ENCODE measurements at places on chromosomes 5 and 9.

DNA sequence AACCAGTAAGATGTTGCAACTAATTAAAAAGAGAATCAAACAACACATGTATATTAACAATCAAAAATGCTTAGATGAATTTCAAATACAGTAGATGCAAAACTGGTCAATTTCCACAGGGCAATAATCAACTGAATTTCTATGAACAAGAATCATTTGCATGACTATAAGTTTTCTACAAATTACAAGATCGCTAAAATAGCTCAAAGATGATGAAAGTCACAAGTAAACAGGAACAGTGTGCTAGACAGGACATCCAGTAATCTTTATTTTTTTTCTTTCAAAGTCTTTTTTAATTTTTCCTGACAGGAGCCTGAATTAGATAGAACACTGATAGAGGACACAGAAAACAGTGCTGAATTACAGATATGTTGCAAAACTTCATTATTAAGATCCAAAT is 608.2 kb upstream of the DAB2 start:
- DNase-seq, result no peak

DNA sequence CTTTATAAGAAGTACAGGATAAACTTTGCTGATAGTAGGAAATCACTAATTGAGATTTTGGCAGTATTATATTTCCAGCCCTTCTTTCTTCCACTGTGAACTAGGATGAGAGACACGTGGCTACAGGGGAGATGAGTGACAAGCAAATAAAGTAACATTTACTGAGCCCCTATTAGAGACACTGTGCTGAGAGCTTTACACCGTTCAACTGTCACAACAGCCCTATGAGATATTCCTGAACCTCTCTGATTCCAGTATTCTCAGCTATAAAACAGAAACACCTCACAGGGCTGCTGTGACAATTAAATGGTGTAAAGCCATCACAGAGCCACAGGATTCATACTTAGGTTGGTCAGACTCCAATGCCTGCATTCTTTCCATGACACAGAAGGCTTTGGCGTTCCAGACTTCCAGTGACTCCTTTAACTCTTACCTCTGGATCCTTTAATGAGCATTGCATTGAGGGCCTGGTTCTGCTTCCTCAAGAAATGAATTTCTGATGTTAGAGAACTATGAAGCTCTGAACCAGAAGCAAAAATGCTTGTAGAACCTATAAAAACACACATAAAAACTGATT is 169.0 kb downstream of the CDK5RAP2 start:
- no peak for DNase-seq

DNA sequence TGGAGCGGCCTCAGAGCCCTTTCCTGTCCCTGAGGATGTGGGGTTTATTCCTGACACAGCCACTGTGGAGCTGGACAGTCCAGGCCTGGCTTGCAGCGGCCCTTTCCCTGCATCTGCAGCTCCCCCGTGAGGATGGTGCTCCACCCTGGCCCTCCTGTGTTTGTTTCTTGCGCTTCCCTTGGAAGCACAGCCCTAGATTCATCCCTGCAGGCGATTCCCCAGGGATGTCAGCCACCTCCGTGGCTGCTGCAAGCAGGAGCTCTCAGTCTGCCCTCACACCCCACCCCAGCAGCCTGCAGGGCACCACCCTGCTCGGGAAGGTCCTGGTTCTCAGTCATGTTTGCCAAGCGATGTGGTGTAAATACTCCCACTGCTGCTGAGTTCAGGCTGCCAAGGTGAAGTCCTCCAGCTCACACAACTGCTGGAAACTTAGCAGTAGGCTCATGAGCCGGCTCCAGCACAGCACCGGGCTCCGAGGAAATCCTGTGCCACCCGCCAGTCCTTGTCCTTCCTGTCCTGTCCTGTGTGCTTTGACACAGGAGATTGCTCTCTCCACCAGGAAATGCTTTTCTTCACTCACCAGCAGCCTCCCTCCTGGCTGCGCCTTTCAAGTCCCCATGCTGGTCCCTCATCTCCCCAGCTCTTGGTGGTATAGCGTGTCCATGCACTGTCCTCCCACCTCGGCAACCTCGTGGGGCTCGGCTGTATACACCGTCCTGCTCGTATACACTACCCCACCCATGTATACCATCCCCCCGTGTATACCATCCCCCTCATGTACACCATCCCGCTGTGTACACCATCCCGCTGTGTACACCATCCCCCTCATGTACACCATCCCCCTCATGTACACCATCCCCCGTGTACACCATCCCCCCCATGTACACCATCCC is 16.2 kb downstream of the ROPN1L start:
- DNase-seq, result no peak

DNA sequence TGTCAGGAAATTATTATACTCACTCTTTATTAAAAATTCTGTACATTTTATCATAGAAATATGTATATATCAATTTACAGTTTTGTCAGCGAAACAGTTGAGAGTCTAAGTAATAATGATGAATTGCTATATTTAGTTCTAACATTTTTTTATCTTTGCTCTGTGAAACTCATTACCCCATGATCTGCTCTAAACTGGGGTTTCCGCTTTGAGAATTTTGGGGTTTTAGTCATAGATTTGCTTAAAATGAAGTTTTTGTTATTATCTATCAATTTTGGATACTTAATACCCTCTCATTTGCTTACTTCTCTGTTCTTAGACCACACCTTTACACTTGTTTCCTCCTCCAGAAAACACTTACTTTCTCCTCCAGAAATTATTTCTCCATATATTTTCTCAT is 333.8 kb upstream of the MPDZ start:
- no peak for DNase-seq

GRCh38 chr5:75450069-75450468 is 61.4 kb downstream of the CERT1 start:
- no peak for DNase-seq

DNA sequence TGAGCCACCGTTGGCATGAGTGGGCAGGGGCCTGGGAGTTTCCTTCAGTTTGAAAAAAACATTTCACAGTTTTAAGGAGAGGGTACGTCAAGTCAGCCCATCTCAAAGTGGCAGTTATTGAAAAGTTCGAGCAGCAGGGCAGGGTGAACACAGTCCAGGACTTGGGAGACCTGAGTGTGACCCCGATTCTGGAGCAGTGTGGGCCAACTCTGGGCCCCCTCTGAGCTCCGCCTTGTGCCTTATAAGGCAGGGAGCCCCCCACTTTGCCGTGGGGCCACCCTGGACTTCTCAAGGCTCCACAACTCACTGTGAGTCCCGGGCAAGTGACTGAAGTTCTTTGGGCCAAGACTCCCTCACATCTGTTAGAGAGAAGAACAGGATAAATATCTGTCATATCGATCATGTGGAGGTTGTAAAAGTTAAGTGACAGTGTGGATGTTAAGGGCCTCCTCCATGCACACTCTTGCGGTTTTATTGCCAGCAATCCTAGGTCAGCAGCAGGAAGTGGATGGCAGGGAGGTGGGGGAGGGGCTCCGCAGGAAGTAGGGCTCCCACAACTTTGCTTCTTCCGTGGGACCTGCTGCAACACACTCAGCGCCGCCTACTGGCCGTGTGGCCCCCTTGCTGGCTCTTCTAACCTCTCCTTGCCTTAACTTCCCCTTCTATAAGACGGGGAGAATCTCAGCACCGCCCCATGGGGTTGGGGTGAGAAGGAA is 38.4 kb downstream of the HRH2 start:
- peak; percentile 48 for DNase-seq

DNA sequence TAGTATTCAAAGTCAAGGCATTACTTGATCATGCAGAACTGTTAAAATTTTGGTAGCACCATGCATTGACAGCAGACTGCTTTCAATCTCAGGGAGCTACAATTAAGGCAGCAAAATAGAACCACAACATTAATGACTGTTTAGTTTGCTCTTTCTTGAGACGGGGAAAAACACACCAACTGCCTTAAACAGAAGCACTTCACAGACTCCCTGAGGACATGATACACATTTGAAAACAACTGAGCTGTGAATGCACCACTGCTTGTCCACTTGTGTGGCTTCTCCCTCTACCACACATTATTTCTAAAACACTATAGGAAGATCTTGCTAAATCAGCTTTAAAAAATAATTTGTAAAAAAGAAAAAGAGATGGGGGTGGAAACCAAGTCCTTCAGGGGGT is 79.6 kb upstream of the MAST4 start:
- no peak for DNase-seq

DNA sequence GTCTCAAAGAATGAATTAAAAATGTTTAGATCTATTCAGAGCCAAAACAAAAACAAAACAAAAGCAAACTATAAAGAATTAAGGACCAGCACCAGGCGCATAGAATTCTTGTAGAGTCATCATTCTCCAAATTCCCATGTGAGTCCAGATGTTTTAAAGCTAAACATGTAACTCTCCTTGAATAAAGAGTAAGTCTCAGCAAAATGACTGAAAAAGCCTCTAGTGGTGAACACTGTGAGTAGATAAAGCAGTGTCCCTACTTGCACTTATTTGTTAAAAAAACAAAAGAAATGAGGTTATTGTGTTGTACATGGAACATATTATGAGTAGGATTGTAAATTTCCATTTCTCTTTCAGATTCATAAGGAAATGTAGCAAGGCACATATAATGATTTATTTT is 44.0 kb downstream of the NNT start:
- DNase-seq, result no peak

DNA sequence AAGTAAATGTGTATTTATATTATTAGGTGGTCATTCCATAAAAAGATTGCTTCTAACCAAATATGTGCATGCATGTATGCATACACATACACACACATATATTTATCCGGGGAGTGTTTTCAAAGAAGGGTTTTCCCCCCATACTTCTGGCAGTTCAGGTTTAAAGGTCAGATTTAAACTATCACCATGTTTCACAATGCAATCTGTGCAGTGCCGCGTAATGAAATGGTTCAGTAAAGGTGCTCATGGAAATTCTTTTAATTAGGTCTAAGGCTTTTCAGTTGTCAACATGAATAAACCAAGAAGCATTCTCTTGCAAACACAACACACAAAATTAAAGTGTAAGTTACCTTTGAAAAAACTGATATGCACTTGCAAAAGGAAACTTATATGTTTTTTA is 211.0 kb downstream of the CRB2 start:
- DNase-seq, result no peak

- DNase-seq, result no peak
These were observed 255.8 kb downstream of the ROR2 start for GRCh38 chr9:91694081-91694870.

DNA sequence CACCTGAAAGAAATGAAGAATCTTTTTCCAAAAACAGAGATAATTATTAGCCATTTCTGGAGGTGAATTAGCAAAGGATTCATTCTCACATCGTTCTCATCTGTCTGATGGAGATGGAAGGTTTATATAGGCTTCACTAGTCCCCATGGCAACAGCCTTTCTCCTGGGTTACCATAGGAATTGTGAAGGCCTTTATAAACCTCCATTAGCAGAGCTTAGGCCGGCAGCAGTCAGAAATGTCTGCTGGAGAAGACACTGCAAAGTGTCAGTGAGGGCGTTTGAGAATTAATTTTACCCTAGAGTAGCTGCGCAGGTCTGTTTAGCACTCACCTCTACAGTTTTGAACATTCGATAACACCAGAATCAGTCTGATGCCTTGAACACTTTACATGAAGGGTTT is 290.4 kb upstream of the NR4A3 start:
- DNase-seq, result no peak

- DNase-seq, result no peak
These were observed 517.2 kb upstream of the CDH6 start for GRCh38 chr5:30676223-30676840.

DNA sequence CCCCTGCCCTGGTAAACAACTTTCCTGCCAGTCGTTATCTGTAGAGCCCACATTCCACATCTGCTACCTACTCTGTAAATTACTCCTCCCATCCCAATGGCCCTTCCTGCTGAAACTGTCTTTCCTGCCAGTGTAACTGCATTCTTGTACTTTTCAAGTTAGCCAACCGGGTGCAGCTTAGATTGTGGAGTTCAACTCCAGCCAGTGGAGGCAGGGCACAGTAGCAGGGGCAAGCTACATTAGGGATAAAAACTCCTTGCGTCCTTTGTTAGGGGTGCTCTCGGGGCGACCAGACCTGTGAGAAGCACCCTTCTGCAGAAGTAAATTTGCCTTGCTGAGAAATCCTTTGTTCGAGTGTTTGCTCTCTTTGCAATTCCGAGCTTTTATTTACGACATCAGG is 639.0 kb upstream of the TYRP1 start:
- DNase-seq, result no peak

GRCh38 chr5:151800532-151800931 is 28.8 kb downstream of the G3BP1 start:
- no peak for DNase-seq

DNA sequence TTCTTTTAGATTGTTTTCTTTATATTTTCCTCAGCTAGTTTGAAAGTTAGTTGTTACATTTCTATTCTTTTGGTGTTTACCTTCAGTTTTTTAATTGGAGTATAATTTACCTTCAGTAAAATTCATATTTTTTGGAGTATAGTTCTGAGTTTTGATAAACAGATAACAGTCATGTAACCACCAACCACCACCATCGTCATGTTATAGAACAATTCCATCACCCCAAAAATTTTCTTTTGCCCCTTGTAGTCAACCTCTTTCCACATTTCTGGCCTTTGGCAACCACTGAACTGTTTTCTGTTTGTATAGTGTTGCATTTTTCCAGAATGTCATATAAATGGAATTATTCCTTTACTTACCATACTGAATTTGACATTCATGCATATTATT is 6.8 kb downstream of the RMI1 start:
- DNase-seq, result no peak

DNA sequence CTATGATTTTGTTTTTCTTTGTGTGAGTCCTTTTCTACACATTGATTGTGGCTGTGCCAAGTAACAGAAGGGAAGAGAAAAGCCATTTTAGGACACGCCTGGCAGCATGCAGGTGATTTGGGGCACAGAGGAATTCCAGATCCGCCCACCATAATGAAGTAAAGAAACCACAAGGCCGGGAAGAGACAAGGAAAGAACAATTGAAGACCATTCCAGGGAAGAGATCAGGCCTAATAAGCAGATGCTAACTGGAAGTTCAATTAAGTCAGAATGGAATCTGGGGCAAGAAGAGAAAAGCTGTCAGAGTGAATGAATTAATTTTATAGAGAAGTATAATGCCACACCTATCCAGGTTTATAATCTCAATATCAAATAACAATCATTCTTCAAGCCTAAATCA is 110.2 kb upstream of the ISL1 start:
- DNase-seq, result no peak

DNA sequence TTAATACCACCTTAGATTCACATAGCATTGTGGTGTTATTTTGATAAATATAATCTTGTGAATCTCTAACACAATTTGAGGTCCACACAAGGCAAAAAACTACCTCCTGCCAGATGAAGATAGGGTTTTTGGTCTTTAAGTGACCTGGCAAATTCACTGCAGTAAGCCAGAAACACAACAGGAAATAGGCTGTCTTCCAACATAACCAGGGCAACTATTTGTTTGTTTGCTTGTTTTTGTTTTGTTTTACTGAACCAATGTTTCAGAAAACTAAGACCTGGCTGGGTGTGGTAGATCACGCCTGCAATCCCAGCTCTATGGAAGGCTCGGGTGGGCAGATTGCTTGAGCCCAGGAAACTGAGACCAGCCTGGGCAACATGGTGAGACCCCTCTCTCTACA is 95.5 kb downstream of the USP20 start:
- DNase-seq, result no peak

GRCh38 chr5:111225926-111226325 is 1.7 kb downstream of the CAMK4 start:
- no peak for DNase-seq

- DNase-seq, result no peak
These were observed 27.8 kb downstream of the TNPO1 start for GRCh38 chr5:72844218-72844603.

- DNase-seq, result no peak
These were observed 13.9 kb downstream of the TLR4 start for GRCh38 chr9:117718085-117718484.

- DNase-seq, result no peak
These were observed 12.6 kb upstream of the ENDOG start for GRCh38 chr9:128805661-128806060.
